ENCODE measurements at places on chromosomes 12 and 14.

DNA sequence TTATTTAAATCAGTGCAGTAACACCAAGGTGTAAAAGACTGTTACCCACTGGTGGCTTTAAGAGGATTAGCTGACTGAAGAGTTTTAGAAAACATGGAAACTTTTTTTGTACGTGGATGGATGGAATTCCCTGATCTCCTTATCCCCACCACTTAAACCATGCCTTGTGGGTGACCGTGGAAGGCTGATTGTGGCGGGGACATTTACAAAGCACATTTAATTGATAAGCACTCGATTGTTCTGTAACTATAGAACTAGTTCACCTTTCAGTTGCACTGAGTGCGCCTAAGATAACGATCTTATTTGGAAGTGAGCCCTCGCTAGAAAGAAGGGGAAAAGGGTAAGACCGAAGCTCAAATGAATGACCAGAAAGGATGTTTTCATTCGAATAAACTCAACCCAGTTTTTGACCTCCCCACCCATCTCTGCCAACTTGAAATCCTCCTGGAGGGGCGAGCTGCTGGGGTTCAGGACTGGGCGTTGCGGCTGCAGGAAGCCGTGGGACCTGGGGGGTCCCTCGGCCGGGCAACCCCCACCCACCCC is 688 bp upstream of the RASSF3 start:
- DNase-seq: no peak

DNA sequence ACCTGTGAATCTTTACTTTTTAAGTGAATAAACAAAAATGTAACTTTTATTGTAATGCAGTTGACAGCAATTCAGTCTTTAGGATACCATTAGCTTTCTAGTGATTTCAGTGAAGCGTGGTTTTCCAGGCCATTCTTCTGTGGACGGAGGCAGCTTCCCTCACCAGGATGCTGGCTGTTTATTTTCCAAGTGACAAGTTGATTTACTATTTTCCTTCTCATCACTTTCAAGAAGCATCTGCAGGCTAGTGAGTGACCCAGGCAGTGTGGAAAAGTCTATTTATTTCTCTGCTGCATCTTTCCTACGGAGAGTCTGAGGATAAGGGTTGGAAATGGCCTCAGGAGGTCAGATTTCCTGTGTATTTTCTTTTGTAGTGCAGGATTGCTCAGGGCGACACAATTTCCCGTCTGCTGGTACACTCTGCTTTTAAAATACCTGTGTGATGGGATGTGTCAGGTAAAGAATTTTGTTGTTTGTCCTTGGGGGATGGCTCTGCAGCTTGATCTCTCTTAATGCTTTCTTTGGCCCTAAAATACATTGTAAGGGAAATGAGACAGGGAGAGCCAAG is 467.8 kb downstream of the NRXN3 start:
- DNase-seq: no peak

DNA sequence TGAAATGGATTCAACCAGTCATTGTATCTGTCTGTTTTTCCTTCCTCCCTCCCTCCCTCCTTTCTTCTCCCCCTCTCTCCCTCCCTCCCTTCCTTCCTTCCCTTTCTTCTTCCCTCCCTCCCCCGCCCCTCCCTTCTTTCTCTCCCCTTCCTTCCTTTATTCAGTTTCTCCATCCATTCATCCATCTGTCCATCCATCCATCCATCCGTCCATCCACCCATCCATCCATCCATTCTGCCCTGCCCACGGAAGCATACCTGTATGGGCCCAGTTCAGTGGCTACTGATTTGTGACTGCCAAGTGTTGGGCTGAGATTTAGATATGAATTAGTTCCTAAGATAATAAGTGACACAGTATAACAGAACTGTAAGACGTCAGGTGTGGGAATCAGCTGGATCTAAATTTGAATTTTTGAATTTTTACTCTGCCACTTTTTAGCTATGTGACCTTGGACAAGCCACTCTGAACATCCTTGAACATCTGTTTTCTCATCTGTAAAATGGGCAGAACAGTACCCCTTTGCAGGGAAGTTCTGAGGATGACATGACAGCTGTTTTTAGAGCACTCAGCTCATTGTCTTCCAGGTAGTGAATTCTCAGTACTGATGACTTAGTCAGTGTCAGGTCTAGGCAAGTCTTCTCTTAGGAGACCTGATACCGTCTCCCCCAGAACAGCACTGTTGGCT is 42.9 kb downstream of the CFAP251 start:
- DNase-seq: no peak

DNA sequence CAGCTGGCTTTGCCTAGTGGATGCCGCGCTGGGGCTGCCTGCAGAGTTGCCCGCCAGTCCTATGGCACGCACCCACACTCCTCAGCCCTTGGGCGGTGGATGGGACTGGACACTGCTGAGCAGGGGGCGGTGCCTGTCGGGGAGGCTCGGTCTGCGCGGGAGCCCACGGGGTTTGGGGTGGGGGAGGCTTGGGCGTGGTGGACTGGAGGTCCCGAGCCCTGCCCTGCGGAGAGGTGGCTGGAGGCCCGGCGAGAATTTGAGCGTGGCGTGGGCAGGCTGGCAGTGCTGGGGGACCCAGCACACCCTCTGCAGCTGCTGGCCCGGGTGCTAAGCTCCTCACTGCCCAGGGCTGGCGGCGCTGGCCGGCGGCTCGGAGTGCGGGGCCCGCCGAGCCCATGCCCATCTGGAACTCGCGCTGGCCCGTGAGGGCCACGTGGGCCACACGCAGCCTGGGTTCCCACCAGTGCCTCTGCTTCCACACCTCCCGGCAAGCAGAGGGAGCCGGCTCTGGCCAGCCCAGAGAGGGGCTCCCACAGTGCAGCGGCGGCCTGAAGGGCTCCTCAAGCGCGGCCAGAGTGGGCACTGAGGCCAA is 68.1 kb downstream of the ETNK1 start:
- no peak for DNase-seq

DNA sequence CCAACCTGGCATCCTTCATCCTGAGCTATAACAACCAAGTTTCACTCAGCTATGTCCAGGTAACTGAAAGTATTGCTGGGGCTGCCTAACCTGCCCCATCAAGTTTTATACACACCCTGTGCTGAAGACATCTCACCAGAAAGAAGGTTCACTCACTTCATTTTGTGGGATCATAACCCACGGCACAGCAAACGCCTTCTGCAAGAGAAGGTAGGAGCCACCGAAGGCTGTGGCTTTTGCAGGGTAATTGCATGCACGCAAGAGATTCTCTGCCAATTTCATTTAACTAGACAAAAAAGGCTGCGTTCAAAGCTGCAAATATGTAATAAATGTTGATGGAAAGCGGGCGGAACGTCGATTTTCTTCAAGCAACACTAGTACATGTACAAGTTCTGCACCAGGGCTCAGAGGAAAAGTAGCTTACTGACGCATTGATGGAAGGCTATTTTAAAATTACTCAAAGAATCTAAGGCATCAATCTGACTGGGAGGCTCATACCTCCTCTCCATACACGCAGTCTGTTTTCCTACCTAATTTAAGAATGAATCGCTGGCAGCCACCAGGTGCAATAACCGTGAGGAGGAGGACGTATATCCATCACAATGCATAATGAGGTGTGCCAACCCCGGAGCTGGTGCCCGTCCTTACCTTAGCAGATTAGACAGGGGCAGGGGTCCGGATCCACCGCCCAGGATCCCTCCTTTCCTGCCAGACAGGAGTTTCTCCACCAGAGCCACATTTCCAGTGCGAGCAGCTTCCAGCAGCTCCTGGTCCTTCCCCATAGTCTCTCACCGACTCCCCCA is 1.1 kb downstream of the ANKS1B start:
- DNase-seq: no peak

GRCh38 chr12:131816495-131816894 is 11.7 kb upstream of the MMP17 start:
- DNase-seq: no peak

DNA sequence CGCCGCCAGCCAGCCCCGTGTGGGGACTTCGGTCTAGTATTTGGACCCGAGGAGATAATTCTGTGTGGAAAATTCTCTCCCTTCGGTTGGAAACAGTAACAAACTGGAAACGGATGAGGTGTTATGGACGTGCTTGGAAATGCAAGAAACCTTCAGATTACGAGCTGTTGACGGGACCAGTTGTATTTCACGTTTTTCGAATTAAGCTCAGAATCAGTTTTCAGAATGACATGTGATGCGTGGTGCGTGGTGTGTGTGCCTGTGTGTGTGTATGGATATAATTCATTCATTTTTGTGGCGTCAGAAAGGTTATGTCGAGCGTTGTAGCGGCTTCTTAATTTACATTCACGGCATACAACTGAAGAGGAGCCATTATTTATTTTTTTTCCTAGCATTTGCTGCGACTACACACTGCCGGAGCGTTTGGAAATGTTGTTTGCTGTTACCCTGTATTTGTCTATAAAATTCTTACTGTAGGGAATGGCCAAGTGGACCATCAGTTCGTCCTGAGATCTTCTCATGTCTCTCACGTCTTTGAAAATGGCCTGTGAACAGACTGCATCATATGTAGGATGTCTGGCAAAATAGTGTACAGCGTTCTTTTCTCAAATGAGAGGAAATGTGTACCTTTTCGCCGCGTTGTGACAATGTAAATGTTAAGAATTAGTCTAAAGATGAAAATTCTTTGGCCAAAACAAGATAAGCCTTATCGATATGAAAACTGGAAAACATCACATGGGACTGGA is 1.3 kb downstream of the TRAF3 start:
- no peak for DNase-seq

- peak; percentile 37 for DNase-seq
Observed at GRCh38 chr14:50344116-50344775, 32.1 kb downstream of the DMAC2L start.

DNA sequence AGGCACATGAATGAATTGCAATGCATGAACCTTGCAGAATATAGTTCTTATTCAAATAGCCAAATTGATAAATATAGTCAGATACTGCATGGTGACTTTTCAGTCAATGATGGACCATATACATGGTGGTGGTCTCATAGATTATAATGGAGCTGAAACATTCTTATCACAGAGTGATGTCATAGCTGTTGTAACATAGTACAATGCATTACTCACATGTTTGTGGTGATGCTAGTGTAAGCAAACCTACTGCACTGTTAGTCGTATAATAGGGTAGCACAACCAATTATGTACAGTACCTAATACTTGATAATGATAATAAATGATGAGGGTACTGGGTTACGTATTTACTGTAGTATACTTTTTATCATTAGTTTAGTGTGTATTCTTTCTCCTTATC is 280.3 kb downstream of the BCAT1 start:
- no peak for DNase-seq

DNA sequence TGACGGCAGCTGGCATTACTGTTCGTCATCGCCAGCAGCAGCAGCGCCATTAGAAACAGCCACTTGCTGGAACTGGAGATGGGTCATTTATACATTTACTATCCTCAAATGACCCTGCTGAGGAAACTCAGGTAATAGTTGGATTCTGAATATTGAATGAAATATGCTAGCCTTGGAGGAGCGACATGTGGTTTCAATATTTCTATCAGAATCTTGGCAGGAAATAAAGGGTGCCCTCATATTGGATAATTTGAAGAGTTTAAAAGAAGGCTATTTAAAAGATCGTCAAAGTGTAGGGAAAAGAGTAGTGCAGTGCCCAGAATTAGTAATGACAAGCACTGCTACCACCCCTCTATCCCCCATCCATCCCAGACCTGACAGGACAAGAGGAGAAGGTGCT is 109.6 kb upstream of the CPM start:
- no peak for DNase-seq

DNA sequence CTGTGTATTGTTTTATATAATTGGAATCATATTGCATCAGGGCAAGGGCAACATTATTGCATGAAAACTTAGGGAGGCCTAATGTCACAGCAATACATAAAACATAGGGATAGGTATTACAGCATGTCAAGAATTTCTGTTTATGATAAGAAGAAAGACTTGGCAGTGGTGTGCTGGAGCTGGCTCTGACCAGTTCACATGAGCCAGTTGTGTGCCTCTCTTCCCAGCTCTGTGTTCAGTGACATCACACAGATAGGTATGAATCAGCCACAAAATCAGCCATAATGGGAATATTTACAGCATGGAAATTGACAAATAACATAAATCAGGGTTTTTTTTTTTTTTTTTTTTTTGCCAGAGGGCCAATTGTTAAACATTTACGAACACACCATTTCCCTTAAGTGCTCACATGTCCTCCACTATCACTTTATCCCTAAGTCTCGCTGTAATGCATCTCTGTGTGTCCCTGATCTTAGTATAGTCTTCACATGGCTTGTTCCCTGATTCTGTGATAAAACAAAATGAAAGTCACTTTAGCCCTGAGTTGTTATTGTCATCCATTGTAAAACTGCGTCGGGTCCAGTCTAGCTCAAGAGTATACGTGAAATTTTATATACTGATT is 31.9 kb upstream of the ACSM4 start:
- DNase-seq: no peak

GRCh38 chr12:56188778-56189098 is 545 bp downstream of the SMARCC2 start:
- peak; percentile 11 for DNase-seq

- no peak for DNase-seq
Observed at GRCh38 chr14:59189091-59189785, 771 bp downstream of the DAAM1 start.

- no peak for DNase-seq
Observed at GRCh38 chr12:124179936-124180607, 114.8 kb upstream of the RFLNA start.

- DNase-seq: no peak
Observed at GRCh38 chr14:95151561-95151960, 5.8 kb downstream of the DICER1 start.

DNA sequence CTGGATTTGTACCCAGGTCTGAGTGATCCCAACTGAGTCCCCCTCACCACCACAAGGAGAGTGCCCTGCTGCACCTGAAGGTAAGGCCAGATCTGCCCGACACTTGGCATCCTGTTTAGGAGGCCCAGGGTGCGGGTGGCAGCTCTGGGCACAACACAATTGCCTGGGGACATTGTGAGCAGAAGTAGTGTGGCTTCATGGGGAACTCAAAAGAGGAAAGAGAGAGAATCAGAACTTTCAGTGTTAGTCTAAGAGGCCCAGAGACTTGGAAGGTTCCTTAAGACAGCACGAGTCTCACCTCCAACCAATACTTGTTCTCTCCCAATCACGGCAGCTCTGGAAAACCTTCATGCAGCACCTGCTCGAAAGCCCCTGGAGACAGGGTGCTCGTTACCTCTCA is 6.6 kb upstream of the SLC8B1 start:
- no peak for DNase-seq

DNA sequence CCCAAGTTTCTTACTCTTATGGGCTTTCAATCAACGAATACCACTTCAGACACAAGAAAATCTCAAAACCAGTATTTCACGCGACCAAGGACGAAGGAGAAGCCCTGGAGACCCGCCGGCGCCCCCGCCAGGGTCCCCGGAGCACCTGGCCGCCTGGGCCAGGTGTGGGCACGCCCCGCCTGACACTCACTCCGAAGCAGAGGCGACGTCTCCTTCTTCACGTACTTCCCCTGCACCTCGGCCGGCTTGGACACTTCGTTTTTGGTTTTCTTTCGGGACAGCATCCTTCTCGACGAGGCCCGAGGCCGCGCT is 466 bp downstream of the SAV1 start:
- DNase-seq: no peak

DNA sequence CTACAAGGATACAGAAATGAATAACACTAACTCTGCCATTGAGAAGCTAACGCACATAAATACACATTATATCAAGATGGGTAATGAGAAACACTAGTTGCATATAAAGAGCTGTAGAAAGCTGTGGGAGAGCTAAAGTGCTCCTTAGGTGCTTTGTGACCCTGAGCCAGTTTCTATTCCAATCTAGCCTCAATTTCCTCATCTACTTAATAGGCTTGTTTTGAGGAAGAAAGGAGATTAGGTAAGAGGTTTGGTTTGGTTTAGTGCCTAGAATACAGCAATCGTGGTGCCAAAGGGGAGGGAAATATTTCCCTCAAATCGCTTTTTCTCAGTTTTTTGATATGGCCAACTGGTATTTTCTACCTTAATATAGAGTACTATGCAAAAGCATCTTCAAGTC is 994 bp downstream of the SRP54 start:
- no peak for DNase-seq

GRCh38 chr14:99575043-99576023 is 28.7 kb downstream of the CCDC85C start:
- DNase-seq: no peak
